ENCODE measurements at places on chromosomes 6 and 20.

DNA sequence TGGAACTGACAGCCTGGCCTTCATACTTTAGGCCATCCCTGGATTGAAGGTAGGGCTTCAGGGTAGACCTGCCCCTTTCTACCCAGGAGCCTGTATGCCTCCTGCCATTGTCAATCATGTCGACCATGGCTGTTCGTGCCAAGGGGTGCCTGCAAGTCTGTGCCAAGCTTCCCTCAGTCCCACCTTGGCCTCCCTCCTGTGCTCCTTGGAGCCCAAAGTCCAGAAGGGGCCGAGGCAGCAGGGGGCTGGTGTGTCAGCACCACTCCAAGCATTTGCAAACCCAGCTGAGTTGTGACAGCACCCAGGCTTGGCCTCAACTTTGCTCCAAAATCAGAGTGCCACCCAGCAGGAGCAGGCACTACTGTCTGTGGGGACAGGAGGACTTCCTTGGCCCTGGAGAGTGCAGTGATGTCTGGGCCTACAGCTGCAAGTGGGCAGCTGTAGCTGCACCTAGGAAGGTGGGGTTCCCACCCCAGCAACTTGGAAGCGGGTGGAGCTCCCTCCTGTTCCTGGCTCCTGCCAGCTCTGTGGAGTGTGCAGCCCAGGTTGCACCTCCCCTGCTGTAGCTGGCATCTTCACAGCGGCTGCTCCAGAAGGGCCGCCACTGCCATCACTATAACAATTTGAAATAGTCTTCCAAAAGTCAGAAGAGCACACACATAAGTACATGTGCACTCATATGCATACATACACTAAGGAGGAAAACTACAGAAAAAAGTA lies 1719.3 kb downstream of the HACE1 start:
- no peak for DNase-seq

GRCh38 chr20:1711826-1712601 lies 54.4 kb upstream of the SIRPG start:
- peak; percentile 53 for DNase-seq

GRCh38 chr6:83443516-83443915 lies 12.7 kb upstream of the ME1 start:
- no peak for DNase-seq

DNA sequence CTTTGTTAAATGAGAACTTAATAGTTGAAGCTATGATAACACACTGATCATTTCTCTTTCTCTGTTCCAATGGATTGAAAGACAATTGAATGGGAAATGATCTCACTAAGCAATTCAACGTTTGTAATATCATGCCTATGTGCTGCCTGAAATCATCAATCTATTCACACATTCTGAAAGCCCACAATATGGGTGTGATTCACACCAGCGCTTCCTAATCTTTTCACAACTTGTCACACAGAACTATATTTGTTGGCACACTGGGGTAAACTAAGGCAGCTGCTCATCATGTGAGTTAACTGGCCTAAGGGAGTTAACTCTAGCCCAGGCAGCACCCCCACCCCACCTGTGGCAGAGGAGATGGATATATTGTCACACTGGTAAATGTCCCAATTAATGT lies 37.1 kb upstream of the UTRN start:
- DNase-seq = no peak

DNA sequence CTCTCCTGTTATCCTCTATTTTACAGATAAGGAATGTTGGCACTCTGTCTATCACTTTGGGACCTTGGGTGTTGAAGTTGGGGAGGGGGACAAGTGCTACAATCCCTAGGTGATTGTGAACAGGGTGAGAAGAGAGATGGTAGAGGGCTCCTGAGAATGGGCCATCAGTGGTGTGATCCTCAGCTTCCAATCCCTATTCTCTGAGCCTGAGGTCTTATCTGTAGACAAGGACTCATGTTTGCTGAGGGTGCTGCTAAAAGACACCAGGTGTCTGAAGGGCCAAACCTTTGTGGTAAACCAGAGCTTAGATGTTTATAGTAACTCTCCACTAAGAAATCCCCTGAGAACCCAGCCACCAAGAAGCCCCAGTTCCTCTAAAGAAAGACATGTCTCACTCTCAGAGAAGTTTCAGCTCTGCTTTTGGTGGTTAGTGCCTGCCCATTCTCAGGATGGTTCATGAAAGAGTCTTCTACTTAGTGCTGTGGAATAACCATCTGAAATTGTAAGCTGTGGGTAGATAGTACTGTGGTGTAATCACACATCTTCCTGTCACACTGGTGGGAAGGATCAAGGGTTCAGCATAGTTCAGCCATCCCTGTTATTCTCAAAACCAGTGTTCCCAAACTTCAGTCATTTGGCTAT lies 58.2 kb upstream of the IL20RA start:
- DNase-seq = no peak

- no peak for DNase-seq
Observed at GRCh38 chr20:22698259-22698842, 114.0 kb upstream of the FOXA2 start.

DNA sequence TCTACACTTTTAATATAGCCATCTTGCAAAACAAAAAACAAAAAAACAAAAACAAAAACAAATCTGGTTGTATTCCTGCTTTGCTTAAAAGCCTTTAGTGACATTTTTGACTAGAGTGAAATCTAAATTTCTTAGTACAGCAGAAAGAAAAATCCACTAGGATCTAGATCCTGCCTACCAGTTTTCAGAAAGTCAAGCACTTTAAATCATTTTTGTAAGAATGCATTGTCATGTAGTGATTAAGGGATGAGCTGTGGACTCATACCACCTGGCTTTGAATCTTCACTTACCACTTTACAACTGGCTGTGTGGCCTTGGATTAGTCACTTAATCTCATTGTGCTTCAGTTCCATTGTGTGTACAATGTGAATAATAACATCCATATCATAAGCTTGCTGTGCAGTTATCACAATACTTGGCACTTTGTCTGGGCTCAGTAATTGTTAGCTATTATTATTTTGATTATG lies 4.0 kb downstream of the MKKS start:
- no peak for DNase-seq

DNA sequence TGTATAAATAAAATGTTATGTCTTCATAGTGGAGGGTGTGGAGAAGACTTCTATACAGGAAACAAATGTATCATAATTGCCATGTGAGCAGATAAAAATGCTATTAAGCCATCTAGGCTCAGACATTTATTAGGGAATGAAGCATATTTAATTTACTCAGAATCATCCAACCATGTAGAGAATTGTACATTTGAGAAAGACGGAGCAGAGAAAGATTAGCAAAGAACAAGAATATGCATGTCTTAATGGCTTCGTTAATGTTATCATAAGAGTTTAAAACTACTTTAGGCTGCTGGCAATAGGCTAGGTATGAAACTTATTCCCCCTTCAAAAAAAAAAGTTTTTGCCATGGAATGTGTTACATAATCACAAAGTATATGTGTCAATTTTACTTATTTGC lies 6.1 kb downstream of the ANKRD6 start:
- DNase-seq = no peak

DNA sequence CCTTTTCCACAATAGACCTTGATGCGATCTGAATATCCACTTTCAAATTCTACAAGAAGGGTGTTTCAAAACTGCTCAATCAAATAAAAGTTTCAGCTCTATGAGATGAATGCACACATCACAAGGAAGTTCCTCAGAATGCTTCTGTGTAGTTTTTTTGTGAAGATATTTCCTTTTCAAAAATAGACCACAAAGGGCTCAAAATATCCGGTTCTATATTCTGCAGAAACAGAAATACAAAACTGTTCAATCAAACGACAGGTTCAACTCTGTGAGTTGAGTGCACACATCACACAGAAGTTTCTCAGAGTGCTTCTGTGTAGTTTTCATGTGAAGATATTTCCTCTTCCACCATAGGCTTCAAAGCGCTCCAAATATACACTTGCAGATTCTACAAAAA lies 293.9 kb upstream of the DEFB115 start:
- no peak for DNase-seq

All from NCI-H2171 treated with DMSO at 0.1 percent for 48 hours (cell line).